8988T (cell line): ENCODE measurements at places on chromosomes 1 and 21.
A peak's percentile ranks its signal among the peaks of the same experiment; 100 is the strongest.

DNA sequence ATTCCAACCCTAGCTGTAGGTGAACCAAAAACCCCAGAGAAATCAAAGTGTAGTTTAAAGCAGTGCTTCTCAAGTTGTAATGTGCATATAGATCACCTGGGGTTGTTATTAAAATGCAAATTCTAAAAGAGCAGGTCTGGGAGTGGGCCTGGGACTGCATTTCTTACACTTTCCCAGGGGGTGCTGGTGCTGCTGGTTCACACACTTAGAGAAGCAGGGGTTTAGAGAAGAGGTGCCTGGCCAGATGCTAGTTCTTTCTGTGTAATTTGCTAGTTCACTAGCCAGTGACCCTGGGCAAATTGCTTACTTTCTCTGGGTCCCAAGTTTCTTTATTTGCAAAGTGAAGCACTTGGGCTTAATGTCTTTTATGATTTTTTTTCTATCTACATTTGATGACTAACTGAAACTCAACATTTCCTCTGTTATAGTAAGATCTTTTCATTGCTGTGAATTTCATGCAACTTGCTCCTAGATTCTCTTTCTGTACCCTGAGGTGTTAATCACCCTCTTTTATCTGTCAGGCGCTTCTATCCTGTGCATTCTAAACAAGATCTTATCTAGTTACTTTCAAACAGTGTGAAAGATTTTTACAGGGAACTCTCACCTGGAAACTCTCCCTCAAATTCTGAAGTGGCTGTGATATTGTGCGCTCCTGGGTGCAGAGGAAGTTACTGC lies 141.9 kb upstream of the UBE2U start:
- no peak for DNase-seq

- DNase-seq = no peak
Measured at GRCh38 chr1:175628548-175629317, 114.7 kb downstream of the TNR start.

DNA sequence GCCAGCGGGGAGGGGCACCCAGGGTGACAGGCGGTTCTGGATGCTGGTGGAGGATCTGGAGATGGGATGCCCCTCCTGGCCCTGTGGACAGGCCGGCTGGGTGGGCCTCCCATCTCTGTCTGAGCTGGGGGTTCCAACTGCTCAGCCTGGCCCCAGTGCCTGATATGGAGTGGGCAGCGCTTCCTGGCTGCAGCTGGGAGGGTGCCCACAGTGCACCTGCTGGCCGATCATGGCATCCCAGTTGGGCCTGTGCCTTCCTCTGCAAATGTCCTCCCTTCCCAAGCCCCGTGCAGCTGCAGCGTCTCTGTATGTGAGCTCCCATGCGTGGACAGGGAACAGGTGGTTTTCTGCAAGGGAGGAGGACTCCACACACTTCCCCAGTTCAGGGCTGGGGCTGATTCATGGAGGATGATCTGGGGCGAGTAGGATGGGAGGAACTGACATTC lies 2.1 kb downstream of the PFKL start:
- DNase-seq = peak; percentile 67

GRCh38 chr1:197838836-197839235 lies 63.6 kb upstream of the DENND1B start:
- DNase-seq = peak; percentile 10

- no peak for DNase-seq
Measured at GRCh38 chr1:46804926-46805325, 6.1 kb downstream of the CYP4B1 start.

DNA sequence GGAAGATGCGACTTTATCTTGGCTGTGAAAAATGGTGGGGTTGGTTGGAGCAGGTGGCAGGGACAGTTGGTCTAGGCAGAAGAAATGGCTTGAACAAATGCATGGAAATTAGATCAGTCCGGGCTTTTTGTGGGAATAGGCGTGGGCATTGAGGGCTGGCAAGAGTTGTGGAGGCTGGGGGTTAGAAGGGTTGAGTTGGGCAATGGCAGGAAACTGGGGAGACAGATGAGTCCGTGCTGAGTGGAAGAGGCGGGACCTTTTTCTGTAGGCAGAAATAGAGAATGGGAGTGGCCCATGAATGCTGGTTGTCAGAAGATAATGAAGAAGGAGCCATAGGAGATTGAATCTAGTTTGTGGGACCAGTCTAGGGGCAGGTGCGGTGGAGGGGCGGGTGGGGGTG lies 6.9 kb downstream of the PDPN start:
- no peak for DNase-seq

GRCh38 chr1:91799863-91800262 lies 86.1 kb downstream of the TGFBR3 start:
- no peak for DNase-seq

DNA sequence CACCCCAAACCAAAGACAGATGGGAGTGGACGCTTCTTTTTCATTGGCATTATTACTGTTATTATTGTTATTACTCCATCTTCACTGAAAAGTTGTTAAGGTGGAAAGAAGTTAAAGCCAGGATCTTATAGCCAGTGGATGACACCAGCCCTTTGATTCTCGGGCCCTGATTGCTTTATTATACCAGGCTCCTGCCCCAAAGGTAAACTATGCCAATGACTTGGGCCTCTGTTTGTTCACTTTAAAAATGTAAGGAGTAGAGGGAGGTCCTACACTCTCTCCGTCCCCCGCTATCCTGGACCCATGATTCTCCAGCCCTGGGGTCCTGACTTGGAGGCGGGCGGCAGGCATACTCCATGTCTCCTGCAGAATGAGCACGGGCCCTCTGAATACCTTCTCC lies 106.8 kb downstream of the TOMM20 start:
- no peak for DNase-seq

DNA sequence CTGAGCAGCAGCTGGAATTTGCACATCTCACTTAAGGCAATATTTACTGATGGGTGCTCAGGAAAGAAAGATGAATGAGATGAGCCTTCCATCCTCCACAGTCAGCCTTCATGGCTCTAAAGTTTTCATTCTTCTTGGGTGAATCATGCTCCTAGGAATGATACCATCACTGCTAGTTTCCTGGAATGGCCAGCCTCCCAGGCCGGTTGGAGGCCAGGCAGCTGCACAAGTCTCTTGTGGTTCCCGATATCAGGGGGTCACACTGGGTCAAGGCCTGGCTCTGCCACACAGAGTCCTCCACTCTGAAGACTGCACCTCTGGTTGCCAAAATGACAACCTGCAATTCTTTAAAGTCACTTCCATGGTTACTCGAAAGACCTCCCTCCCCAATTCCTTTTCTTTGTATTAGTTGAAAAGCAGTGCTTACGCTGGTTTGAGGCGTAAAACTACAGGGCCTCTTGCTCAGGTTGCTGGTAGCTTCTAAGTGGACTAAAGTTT lies 46.2 kb upstream of the PALMD start:
- peak; percentile 6 for DNase-seq

DNA sequence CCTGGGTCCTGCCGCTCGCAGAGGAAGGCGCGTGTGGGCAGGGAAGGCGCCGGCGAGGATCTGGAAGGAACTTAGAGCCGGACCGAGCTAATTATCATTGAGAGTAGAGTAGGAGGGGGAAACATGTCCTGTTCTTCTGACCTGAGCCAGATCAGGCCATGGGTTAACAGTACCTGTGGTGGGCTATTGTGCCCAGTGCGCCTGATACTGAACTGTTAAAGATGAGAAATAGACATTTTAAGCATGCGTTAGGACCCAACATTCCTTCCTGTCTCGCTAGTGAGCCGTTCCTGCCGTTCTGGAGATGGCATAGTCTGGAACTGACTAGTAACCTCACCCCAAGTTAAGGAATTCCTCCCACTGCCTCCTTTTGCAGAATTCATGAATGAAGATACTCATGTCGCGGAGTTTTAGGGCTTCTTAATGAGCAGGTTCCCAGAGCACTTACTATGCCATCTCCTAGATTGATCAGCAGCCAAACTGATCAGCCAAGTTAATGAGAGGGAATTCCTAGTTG lies 870 bp downstream of the STRIP1 start:
- no peak for DNase-seq

- DNase-seq = no peak
Measured at GRCh38 chr1:113874012-113874879, 2.7 kb upstream of the PTPN22 start.

DNA sequence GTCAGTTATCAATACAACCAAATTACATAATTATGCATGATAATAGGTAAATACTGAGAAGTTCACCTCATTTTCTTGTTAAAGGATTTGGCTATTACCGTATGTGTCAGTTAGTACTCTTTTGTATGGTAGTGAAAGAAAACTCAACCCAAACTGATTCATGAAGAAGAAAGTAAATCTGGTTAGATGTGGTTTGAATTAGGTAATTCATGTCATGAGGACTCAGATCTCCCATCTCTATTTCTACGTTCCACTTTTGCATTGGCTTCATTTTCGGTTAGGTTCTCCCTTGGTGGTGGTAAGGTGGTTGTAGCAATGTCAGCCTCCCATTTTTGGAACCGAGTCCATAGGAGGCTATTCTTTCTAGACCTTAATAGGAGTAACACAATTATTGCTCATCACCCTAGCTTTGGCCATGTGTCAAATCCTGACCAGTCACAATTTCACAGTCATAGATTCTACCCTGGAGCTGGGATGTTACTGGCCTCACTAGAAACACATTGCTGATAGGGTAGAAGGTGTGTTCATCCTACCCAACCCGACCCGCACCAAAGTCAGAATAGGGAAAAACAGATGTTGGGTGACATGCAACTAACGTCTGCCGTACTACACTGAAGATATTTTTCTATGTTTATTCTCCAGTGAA lies 97.6 kb downstream of the OSBPL9 start:
- no peak for DNase-seq

- no peak for DNase-seq
Measured at GRCh38 chr1:72606216-72606810, 324.0 kb upstream of the NEGR1 start.

- no peak for DNase-seq
Measured at GRCh38 chr1:9476790-9477463, 62.3 kb upstream of the SLC25A33 start.

GRCh38 chr1:204528241-204528640 lies 12.0 kb downstream of the MDM4 start:
- no peak for DNase-seq

GRCh38 chr1:3327389-3327702 lies 127.1 kb upstream of the ARHGEF16 start:
- DNase-seq = no peak

- DNase-seq = no peak
Measured at GRCh38 chr1:119040906-119041305, 52.8 kb upstream of the TBX15 start.

DNA sequence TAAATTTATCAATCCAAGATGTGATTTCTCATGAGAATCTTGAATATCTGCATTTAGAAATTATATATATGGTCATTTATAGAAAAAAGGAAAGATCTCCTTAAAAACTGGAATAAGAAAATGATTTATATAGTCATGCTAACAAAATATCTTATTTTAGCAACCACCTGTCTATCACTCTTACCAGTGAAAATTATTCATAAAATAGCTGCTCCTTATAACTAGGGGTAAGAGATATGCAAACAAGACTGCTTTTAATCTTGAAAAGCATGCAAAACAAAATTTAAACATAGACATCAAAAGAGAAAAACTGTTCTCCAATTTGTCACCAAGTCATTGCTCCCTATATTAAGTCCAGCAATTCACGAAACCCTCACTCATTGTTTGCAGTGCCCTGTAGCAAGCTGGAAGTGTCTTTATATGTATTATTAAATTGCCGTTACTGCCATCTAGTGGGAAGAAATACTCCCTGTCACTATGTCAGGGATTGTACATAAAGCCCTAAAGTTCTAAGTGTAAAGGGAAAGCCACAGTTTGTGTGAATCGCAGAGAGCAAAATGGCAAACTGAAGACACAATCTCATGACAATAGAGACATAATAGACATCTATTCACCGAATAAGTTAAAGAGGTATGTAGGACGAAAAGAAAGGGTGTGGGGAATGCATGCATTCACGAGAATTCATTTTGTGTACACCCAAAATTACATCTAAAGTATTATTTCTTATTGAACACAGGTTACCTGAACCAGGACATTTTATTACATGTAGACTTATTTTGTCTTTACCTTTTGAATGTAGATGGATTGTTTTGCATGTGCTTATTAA lies 600.5 kb downstream of the USP25 start:
- DNase-seq = no peak

GRCh38 chr1:246875041-246876026 lies 56.4 kb downstream of the AHCTF1 start:
- no peak for DNase-seq

- no peak for DNase-seq
Measured at GRCh38 chr1:230778916-230779590, 31.9 kb downstream of the CAPN9 start.

GRCh38 chr1:51444534-51445192 lies 74.4 kb downstream of the EPS15 start:
- DNase-seq = no peak

GRCh38 chr1:205068457-205069040 lies 15.7 kb downstream of the TMEM81 start:
- DNase-seq = no peak

DNA sequence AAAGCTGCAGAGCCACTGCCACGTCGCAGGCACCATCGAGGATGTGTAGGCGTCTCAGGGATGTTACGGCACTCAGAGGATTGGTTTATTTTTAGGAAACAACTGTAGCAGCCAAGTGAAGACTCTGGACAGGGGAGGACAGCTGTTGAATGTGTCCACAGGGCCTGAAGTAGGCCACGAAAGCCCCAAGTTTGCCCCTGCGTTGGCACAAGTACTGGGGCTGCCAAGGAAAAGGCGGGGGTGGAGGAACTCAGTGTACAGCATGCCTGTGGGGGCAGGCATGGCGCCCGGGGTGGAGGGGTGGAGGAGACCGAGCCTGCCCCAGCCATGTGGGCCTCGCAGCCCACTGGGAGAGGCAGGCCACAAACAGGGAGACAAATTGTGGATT lies 89.7 kb downstream of the ADARB1 start:
- no peak for DNase-seq

- DNase-seq = no peak
Measured at GRCh38 chr1:26811708-26812107, 14.8 kb upstream of the ZDHHC18 start.

DNA sequence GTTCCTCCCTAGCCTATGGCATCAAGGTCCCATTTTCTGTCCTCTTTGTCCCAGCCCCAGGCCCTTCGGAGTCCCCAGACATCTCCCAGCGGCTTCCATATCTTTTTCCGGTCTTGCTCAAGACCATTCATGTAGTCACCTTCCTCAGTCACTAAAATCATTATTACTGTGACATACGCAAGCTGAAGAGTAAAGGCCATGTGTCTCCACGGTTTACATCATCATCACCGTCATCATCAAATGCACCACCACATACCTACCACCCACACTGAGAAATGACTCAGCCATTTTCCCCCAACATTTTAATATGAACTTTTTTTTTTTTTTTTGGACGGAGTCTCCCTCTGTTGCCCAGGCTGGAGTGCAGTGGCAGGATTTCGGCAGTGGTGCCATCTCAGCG lies 43.4 kb downstream of the FHAD1 start:
- no peak for DNase-seq

GRCh38 chr1:159188375-159188788 lies 16.3 kb upstream of the ACKR1 start:
- DNase-seq = no peak

GRCh38 chr1:85219853-85220610 lies 19.2 kb upstream of the SYDE2 start:
- DNase-seq = no peak

- DNase-seq = no peak
Measured at GRCh38 chr1:16979475-16980327, 719 bp downstream of the MFAP2 start.

- DNase-seq = no peak
Measured at GRCh38 chr1:109823543-109824348, 60.0 kb upstream of the EPS8L3 start.
